Vagina (tissue), 2 donors: ENCODE measurements at places on chromosomes 4 and X.
A peak's percentile ranks its signal among the peaks of the same experiment; 100 is the strongest.

DNA sequence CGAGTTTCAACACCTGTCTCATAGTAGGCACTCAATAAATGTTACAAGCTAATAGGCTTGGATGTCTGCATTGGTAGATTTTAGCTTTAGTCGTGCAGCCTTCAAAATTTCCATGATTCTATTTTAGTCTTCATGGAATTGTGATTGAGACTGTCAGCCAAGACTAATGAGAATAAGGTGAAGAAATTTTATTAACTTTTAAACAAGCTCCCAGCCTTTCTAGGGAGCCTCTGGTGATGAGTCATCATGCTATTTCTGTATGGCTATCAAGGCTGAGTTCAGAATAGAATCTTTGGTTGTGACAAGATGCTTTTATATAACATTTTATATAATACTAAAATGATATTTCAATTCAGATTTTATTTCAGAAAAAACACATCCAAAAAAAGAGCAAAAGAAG is 685.8 kb downstream of the GABRG1 start:
- no peak for DNase-seq

DNA sequence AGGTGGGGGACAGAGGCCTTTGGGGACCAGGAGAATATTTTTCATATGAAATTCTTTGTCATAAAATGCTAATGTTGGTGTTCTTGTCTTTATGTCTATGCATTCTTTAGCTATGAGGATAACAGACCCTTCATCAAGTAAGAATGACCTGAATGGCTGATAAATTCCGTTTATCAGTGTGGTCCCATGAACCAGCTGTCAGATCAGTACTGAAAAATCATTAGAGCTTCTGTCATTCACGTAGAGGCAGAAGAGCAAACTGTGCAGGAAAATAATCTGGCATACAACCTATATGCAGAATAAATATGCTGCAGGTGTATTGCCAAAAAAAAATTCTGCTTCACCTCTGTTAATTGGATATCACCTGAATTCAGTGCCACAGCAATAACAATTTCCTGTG is 828.6 kb downstream of the ADGRL3 start:
- no peak for DNase-seq

GRCh38 chrX:132216806-132217202 is 2.4 kb downstream of the RAP2C start:
- DNase-seq, result no peak

- no peak for DNase-seq
Measured at GRCh38 chrX:41703574-41704029, 14.8 kb downstream of the GPR34 start.

- DNase-seq, result no peak
Measured at GRCh38 chrX:147920161-147920666, 8.5 kb downstream of the FMR1 start.

- no peak for DNase-seq
Measured at GRCh38 chr4:5812506-5813229, 80.2 kb downstream of the CRMP1 start.

DNA sequence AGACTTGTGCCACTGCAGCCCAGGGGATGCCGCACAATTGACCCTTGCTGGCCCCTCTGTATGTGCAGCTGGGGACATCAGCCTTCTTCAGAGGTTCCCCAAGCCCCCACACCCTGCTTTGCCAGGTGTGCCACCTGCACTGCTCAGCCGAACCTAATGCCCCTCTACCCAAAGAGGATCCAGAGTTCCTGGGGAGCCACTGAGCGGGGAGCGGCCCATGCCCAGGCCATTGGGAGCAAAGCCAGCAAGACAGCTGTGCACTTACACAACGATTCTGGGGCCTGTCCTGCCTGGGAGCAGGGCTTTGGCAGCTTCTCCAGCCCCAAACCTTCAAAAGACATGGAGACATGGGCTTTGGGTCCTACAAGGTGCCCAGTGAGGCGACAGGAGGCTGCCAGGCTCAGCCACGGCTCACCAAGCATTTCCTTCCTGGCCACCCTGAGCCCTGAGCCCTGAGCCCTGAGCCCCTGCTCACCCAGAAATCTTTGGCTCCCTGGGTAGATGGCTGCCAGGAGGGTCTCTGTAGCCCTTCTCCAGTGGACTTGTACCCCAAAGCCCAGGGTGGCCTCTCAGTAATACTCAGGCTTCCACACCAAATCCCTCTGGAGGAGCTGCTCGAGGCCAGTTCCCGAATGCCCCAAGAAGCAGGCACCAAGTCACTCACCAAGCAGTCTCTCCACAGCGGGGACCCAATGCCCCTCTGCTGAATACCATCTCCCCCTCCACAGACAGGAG is 13.0 kb downstream of the PNMA6E start:
- peak; percentile 72 for DNase-seq

GRCh38 chr4:21476757-21477156 is 471.8 kb downstream of the KCNIP4 start:
- no peak for DNase-seq

- DNase-seq, result no peak
Measured at GRCh38 chrX:20362268-20363267, 95.9 kb upstream of the RPS6KA3 start.

DNA sequence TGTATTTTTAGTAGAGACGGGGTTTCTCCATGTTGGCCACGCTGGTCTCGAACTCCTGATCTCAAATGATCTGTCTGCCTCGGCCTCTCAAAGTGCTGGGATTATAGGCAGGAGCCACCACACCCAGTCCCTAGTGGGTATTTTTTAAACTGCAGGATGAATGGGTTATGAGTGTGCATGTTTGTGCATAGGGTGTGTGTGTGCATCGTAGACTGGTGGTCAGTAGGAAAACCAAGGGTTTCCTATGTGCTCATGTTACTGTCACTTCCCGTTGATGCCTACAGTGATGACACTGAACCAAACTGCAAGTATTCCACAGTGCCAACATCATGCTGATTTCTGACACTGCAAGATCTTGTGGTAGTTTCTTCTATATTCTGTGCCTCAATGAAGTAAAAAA is 41.1 kb downstream of the DDIT4L start:
- no peak for DNase-seq

- no peak for DNase-seq
Measured at GRCh38 chr4:123506011-123506695, 109.6 kb downstream of the SPRY1 start.
